ENCODE measurements at places on chromosomes 2 and 18.

- peak; percentile 75 for DNase-seq
These were observed 10.4 kb downstream of the MEIS1 start for GRCh38 chr2:66445076-66445924.

DNA sequence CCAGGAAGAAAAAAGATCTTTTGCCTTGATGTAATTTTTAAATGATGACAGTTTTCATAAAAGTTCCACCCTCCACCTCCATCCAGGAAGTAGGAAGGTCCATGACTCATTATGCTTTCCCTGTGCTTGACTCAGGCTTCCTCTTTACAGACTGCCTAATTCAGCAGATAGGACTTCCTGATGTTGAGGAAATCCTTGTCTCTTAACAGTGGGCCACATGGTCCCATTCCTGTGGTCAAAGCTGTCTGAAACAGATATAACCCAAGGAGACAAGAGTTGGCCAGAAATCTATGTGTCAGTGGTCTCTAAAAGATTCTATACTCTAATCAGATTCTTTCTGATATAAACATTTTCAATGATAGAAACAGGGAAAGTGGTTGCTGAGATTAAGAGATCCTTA, 119.1 kb downstream of the BAZ2B start:
- DNase-seq, result peak; percentile 93

DNA sequence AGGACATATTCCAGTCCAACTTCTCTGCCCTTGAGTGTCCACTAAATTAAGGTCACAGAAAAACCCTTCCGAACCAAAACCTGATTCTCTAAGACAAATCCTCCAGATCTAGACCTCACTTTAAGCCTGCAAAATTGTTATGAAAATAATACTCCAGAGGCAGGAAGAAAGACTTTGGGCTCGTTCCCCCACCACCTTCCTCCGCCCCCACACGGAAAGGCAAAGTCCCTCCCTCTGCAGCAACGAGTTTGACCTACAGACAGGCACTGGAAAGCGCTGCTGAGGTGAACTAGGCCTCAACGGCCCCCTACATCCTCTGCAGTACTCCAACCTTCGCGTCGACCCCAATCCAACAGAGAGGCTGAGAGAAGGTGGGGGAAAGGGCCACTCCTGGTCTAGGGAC, 808 bp downstream of the ATP5MC3 start:
- DNase-seq, result peak; percentile 82

DNA sequence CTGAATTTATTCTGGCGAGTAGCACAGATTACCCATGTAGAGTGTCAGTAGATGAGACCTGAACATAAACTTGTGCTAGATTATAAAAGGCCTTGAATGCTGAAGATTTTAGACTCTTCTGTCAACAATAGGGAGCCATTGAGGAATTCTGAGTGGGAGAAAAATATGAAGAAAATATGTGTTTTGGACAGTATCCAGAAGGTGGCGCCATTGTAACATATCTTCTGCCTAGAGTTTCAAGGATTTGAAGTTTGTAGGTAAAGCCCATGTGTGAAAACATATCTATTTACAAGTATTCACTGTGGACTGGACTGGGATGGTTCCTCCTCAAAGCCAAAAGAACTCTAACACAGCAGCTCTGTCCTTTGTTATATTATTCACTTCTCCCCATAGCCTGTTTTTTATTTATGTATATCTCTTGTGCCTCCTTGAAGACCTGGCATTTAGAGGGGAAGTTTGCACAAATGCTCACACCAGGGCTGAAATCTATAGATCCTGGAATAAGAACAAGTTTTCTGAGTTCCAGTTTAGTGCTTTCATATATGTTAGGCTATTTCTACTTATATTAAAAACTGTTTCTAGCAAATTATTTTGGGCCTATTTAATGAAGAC, 124.9 kb downstream of the RDH14 start:
- DNase-seq, result peak; percentile 79

DNA sequence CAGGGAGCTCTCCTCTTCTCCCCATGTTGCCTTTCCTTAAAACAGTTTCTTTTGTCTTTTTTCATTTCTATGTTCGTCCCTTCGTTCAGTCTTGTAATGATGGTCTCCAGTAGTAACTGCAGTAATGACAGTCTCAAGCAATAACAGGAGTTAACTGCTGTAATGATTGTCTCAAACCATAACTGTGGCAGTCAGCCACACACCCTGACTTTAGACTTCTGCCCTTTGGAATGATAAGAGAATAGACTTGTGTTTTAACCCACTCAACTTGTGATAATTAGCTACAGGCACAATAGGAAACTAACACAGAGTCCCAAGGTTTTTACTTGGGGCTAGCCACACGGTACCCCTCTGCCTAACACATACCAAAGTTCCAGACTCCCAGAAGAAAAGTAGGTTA, 12.1 kb downstream of the TMEM131 start:
- peak; percentile 56 for DNase-seq

- no peak for DNase-seq
These were observed 238.4 kb downstream of the CMPK2 start for GRCh38 chr2:6627316-6627715.

DNA sequence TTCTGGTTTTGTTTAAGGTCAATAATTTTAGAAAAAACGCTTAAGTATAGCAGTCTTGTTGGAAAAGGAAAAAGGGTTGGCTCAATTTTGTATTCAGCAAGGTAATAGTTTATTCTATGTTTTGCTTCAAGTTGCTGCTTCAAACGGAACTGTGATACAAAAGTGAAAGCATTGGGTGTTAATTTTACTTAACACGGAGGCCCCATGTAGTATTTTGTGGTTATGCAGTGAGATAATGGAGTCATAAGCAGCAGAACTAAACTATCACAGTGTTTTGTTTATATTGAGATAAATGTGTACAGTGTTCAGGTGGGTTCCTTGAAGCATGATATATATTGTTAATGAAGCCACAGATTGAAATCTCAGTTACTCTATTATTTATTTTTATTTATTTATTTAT, 67.0 kb upstream of the LYPD6B start:
- peak; percentile 24 for DNase-seq

DNA sequence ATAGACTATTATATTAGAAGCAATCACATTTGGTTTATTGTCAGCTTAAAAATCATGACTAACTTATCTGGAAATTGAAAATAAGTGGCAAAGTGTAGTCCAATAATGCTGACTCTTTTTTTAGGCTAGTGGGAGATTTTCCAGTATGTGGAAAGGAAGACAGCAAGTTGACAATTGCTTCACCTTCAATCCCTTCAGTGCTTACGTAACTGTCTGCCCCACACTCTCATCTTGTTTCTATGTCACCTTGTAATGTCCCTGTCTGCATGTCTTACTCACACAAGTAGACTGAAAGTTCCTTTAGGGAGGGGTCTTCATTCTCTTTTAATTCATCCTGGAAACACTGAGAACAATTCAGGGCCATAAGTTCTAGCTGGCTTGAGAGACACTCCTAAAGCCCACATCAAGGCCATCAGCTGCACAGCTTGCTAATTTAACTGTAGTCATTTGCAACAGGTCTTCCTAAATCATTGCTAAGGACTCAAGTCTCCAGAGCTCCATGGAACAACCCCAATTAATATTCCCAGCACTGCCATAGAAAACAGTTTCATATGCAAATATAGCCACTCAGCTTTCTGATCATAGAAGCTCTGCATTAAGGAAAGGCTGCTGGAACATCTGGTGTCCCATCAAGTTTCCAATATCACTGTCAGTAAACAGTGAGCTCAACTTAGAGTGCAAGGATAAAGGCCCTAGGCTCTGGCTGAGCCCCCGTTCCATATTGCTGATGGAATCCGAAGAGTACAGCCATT, 230.5 kb downstream of the ETAA1 start:
- no peak for DNase-seq

- peak; percentile 62 for DNase-seq
These were observed 45.6 kb upstream of the ZC3H15 start for GRCh38 chr2:186440506-186440905.

- DNase-seq, result peak; percentile 81
These were observed 187.2 kb downstream of the BCL11A start for GRCh38 chr2:60366135-60366712.

DNA sequence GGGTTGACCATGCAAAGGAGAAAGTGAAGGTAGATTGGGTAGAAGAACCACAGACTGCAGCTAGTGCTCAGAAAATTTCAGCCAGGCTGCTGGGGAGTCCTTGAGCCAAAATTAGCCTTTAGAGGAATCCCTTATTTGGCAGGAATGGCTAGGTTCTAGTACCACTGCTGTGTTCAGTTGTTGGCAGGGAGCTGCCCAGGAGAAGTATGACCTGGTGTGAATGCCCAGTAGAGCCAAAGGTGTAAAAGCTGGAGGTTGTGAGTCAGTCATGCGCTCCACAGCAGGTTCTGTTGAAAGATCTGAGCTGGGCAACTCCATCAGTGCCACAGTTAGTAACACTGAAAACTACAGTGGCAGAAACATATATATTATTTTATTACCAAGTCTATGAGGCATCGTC, 36.4 kb upstream of the TBR1 start:
- no peak for DNase-seq

DNA sequence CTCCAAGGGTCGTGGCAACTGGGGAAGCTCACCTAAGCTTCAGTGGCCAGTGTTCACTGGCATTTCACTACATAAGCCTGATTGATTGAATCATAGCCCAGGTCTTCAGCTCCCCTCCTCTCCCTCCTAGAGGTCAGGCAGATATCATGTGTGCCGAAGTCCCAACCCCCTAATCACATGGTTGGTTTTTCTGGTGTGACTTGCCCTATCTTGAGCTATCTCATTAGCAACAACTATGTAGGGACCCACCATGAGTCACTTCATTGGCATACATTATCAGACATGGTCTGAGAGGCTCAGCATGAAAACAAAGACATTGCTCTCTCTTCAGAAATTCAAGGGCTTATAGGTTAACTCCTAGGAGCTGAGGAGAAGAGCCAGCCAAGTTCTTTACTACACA, 76.8 kb downstream of the LYPD1 start:
- no peak for DNase-seq

GRCh38 chr18:79637181-79637920, 42.3 kb upstream of the CTDP1 start:
- DNase-seq, result no peak

- DNase-seq, result peak; percentile 24
These were observed 63.2 kb downstream of the GNAL start for GRCh38 chr18:11752116-11752911.

DNA sequence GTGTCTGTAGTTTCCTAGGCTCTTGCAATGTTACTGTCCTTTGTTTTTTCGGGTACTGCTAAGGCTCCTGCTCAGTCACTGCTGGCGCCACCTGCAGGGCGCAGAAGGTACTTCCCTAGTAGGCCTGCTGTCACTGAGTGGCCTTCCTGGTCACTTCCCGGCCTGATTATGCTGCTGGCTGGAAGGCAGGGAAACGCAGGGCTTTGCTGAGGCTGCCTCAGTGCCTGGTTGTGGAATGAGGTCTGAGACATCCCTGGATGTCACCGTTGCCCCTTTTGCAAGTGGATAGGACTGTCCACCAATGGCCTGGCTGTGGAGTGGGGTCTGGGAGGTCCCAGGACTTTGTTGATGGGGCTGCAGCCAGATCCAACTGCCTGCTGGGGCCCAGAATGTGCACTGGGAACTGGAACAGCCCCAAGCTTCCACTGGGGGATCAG, 13.1 kb downstream of the DAW1 start:
- peak; percentile 78 for DNase-seq

GRCh38 chr18:9431296-9431695, 44.0 kb upstream of the RALBP1 start:
- DNase-seq, result no peak

- DNase-seq, result no peak
These were observed 37.4 kb downstream of the ARL4C start for GRCh38 chr2:234459401-234460009.

DNA sequence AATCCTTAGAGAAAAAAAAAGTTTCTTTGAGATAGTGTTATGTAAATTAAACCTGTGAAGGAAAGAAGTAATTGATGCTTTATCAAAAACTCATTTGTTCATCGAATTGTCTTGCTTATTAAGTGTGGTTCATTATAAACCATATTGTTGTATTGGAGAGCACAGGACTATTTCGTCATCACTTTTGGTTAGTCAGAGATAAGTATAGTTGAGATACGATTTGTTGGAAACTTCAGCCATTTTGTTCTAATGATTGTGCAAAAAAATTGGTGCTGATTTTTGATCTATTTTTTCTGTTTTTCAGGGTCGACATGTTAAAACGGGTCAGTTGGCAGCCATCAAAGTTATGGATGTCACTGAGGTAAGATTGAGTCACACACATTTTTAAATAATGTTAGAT, 92.9 kb downstream of the MAP4K4 start:
- no peak for DNase-seq

DNA sequence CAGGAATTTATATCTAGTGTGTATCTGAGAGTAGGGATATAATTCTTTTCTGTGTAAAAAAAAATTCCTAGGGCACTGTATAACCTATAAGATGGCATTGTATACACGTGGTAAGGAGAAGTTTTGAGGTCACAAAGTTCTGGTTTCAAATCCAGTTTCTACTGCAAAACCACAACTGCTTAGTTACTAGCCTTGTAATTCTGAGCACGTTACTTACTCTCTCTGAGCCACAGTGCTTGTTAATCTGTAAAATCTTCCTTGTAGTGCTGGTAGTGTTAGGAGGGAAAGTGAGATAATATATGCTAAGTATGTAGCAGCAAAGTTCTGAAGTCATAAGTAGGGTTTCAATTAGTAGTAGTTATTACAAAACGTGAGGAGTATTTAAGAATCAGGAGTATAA, 175.4 kb downstream of the SATB2 start:
- DNase-seq, result no peak

DNA sequence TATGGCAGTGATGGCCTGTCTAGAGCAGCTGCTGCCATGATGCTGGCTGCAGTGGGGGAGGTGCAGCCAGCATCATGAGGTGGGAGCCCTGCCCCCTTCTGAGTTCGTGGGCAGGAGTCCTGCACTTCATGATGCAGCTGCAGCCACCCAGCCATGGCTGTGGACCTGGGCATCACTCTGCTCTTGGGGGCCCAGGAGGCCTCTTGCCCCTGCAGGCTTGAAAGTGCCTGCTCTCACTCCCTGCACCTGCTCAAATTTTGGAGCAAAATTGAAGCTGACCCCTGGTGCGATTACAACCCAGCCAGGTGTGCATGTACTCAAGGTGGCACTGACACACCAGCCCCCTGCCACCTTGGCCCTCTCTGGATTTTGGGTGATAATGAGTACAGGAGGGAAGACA, 712.9 kb downstream of the NUP35 start:
- no peak for DNase-seq

- no peak for DNase-seq
These were observed 83.9 kb downstream of the RPRM start for GRCh38 chr2:153394686-153395085.

GRCh38 chr2:186771395-186771794, 77.5 kb downstream of the FAM171B start:
- DNase-seq, result no peak

- no peak for DNase-seq
These were observed 154.0 kb downstream of the SATB2 start for GRCh38 chr2:199303728-199304177.

DNA sequence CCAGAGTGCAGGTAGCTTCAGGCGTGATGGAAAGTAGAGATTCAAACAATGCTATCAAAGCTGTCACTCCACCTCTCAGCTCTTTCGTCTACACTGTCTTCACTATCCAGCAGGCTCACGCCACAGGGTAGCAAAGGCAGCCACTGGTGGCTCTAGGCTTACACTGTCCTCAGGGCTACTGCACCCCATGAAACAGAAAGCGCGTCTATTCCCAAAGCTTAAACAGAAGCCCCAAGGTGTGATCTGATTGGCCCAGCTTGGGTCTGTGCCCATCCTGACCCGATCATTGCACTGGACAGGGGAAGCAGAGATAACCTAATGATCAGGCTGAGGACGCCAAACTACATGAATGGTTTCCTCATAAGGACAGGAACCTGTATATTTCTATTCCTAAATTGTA, 100.1 kb downstream of the PDCL3 start:
- DNase-seq, result no peak
